Fibroblast of skin of scalp (primary cell): ENCODE measurements at places on chromosomes 1 and 21.

DNA sequence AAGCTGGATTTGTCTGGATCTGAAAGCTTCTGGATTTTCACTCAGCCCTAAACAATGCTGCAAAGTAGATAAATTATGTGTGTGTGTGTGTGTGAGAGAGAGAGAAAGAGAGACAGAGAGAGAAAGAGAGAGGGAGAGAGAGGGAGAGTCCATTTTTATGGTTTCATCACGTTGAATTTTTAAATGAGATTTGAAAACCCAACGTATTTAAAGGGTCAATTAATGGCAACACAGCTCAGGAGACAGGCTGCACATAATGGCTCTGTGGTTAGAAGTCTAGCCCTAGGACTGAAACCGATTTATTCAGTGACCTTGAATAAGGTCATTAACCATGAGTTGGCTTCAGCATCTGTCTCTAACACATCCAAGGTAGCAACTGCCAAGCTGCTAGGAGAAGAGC is 35.3 kb upstream of the FMN2 start:
- no peak for DNase-seq

GRCh38 chr1:78070210-78070609 is 24.4 kb downstream of the GIPC2 start:
- DNase-seq, result no peak

- no peak for DNase-seq
These were observed 452.8 kb upstream of the NCAM2 start for GRCh38 chr21:20545454-20545853.

GRCh38 chr1:118151312-118151937 is 33.6 kb downstream of the SPAG17 start:
- peak; percentile 70 for DNase-seq

DNA sequence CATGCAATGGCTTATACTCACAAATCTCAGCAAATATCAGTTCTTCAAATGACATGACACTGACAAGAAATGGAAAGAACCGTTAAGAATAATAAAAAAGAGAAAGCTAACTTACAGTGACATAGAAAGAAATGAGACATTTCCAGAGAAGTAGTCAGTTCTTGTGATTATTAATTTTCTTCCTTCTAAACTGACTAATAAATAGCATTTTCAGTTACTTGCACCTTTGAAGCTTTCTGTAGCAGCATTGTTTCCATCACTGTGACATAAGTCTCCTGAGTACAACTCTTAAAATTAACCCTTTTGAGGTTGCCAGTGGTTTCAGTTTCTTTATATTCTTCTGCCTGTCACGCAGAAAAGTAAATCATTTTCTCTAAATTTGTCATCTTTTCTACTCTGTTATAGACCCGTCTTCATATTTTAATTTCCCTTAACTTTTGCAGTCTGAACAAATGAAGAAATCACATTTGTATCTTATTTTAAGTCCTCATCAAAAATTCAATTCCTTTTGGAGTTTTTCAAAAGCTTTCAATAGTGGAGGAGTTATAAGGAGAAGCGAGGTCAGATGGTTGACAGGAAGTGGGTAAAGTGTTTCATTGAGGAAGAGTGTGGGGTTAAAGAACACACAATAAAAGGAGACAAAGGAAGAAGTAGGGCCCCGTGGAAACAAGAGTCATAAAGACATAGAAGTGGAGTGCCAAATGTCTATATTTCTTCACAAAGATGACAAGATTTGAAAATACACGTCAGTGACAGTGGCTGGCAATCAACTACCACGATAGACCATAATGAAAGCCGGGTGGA is 57.9 kb upstream of the S1PR1 start:
- DNase-seq, result no peak

DNA sequence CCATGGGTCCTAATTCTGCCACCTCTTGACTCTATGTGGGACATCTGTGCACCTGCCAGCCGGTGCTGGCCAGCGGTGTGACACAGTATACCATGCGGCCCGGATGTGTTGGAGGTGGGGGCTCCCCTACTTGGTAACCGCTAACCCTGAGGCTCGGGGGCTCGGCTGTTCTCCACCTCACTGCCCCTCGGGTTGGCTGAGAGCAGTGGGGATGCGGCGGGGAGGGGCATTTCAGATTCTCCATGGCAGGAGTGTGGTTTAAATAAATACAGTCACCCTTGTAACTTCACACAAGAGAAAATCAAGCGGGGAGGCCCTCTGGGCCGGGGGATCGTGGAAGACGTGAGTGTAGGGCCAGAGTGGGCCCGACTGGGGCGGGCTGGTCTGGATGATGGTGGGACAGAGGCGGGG is 11.0 kb downstream of the KRTAP10-1 start:
- DNase-seq, result no peak

DNA sequence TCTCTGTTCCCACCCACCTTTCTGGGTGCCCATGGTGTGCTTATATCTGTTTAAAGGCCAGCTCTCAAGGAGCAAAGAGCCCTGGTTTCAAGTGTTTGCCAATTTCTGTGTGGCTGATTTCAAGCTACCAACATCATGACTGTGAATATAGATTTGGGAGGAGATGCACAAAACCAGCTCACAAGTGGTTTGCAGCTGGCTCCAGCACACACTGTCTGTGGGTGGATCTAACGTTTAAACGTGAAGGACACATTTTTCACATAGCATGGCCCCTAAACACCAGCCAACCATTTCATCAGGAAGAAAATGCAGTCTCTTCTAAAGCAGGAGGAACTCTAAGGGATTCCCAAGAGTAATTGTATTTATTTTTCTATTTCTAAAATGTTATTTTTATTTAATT is 65.2 kb downstream of the FCRL5 start:
- no peak for DNase-seq

DNA sequence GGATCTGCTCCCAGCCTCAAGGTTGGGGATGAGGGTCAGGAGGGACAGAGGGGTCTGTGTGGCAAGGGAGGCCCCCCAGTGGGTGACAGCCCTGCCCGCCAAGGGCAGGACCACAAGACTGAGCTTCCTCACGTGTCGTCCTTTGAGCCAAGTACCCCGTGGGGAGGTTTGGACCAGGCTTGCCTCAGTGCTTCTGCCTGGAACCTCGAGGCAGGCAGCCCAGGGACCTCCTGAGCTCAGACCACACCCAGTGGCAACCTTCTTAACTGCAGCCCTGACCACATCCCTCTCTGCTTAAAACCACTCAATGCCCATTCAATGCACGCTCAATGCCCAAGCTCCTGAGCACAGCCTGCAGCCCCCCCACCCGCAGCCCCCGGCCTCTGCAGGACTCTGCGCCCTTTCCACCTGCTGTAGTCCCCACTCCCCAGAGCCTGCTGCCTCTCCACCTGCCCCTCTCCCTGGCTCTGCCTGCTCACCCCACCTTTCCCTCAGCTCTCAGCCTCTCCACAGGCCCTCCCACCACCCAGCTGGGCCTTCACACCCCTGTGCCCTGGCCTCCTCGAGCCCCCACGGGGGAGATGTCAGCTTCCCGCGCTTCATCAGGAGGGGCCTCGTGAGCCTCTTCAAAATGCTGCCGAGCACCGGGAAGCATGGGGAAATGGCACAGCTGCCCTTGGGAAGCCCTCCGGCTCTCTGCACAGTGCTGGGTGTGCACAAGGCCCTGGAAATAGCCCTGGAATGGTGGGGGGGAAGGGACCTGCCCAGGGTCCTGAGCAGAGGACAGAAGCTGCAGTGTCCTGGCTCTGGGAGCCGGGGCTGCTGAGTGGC is 129.3 kb upstream of the VAMP3 start:
- DNase-seq, result no peak

- no peak for DNase-seq
These were observed 174.4 kb downstream of the PGBD5 start for GRCh38 chr1:230251644-230252191.

GRCh38 chr1:92359986-92360385 is 61.1 kb downstream of the RPAP2 start:
- DNase-seq, result no peak

DNA sequence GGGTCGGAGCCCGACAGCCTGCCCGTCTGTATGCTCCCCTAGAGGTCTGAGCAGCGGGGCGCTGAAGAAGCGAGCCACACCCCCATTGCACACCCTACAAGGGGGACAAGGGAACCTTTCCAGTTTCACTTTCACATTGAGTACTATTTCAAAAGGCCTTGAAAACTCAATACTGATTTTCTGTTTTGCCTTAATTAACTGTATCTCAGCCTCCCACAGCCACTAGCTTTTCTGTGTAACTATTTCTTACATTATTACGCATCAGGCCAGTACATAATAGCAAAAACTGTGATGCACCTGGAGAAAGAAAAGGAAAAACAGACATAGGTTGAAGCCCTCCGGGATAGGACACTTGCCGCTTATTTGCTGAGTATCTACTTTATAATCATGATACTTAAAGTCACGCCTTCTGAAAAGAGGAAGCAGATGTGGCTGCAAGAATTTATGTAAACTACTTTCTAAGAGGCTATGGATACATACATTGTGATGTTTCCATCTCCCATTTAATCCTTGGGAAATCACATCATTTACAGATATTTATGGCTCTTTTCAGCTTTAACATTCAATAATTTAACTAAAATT is 1719.5 kb downstream of the MRPL39 start:
- no peak for DNase-seq

- peak; percentile 39 for DNase-seq
These were observed 400.3 kb downstream of the LTN1 start for GRCh38 chr21:28592205-28592865.

DNA sequence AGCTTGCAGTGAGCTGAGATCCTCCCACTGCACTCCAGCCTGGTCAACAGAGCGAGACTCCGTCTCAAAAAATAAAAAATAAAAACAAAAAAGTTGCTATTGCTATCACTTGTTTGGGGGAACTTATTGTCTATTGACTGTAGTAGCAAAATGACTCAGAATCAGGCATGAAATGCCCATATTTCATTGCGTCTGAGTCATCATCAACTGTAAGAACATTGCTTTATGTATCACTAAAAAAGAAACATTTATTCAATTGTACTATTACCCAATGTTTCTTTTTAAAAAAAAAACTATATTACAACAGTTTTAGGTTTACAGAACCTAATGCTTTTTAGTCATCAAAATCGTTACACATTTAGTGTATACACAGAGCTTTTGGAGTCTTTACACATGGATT is 91.0 kb upstream of the FMN2 start:
- DNase-seq, result peak; percentile 71

DNA sequence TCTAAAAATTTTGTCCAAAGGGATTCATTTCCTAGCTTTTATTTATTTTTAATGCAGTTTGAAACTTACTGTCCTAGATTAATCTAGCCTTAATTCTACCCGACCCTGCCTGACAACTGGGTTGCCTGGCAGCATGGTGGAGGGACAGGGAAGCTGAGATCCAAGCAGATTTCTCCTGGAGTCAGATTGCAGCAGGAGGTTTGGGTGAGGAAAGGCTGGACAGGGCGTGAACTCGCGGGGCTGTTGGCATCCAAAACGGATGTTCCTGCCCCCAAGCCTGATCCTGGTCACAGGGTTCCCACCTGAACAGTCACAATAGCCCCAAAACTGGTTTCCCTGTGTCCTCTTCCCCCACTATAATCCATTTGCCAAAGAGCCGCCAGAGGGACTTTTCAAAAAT is 23.2 kb downstream of the TCEA3 start:
- no peak for DNase-seq

GRCh38 chr21:44785620-44786335 is 15.8 kb downstream of the UBE2G2 start:
- peak; percentile 6 for DNase-seq

GRCh38 chr1:15950302-15950701 is 25.6 kb downstream of the ZBTB17 start:
- no peak for DNase-seq

- no peak for DNase-seq
These were observed 52.4 kb upstream of the GJA5 start for GRCh38 chr1:147812799-147813198.

- DNase-seq, result no peak
These were observed 80.9 kb upstream of the AJAP1 start for GRCh38 chr1:4573526-4573925.

GRCh38 chr21:45164124-45164511 is 89.7 kb downstream of the ADARB1 start:
- no peak for DNase-seq

GRCh38 chr21:36202726-36203602 is 46.3 kb downstream of the DOP1B start:
- DNase-seq, result no peak

GRCh38 chr1:92125204-92125603 is 45.1 kb downstream of the BTBD8 start:
- no peak for DNase-seq

- no peak for DNase-seq
These were observed 17.4 kb downstream of the CACNA1S start for GRCh38 chr1:201094832-201095231.

GRCh38 chr21:42705746-42706374 is 52.4 kb downstream of the PDE9A start:
- DNase-seq, result no peak

DNA sequence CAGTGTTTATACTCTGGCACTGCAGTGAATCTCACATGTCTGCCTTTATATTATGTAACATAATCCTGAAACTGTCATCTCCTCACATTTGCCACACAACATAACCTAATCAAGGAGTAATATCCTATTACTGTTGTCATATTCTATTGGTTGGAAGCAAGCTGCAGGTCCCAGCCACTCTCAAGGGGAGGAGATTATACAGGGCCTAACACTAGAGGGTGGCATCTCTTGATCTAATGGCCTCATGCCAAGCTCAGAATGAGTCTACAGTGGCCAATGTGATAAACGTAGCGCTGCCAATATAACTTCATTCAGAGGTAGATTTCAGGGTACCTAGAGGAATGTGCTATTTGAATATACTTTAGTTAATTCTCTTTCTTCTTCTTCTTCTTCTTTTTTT is 166.8 kb downstream of the BACH1 start:
- DNase-seq, result no peak

DNA sequence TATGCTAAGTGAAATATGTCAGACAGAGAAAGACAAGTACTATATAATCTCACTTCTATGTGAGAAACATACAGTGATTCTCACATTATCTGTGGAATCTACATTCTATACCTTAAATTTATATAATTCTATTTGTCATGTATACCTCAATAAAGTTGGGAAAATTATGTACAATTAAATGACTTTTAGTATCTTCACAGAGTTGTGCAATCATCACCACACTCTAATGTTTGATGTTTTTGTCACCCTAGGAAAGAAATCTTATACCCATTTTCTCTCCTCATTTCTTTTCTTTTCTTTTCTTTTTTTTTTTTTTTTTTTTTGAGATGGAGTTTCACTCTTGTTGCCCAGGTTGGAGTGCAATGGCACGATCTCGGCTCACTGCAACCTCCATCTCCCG is 37.0 kb upstream of the TINAGL1 start:
- DNase-seq, result no peak

DNA sequence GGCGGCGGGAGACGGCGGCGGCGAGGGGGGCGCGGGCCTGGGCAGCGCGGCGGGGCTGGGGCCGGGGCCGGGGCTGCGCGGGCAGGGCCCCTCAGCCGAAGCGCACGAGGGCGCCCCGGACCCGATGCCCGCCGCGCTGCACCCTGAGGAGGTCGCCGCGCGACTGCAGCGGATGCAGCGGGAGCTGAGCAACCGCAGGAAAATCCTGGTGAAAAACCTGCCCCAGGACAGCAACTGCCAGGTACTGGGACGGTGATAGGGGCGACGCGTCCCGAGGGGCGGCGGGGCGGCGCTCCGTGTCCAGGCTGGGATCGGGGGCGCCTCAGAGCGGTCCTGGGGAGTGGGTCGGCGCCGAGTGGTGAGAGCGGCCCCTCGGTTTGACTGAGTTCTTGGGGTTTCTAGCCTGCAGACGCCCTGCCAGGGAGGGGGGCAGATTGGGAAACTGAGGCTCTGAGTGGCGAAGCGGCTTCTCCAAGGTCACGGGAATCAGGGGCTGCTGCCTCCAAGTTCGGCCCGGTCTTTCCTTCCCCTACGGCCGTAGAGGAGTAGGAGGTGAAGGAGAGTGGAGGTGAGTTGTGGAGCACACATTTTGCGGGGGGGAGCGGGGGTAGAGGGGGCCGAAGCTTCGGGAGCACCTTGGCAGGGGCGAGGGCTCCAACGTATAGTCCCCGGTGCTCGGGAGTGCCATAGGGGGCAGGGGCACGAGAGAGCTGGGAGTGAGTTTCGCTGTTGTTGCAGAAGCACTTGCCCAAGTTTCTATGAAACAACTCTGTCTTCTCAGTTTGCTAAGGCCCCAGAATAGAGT is 508 bp downstream of the RAVER2 start:
- peak; percentile 36 for DNase-seq
